ENCODE measurements at places on chromosomes 1 and 21.

GRCh38 chr1:156124557-156125483 is 10.3 kb downstream of the LMNA start:
- DNase-seq = no peak

DNA sequence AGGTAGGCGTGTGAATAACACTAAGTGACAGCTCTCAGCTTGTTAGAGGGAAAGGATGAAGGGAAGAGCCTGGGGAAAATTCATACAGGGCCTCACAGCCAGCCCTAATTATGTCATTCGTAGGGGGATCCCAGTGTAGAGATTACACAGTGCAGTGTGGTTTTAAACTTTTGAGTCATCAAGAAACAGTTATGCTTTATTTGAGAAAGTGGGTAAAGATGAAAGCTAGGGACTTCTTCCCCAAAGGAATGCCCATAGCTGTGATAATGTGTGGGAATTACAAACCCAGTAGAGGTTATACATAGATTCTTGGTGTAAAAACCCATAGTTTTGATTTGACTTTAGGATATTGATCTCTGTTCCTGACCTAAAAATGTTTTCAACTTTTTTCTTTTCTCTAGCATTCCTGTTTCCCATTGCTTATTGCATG is 1.9 kb downstream of the TTF2 start:
- DNase-seq = peak; percentile 23

- peak; percentile 69 for DNase-seq
Measured at GRCh38 chr1:34597877-34598514, 156.9 kb upstream of the GJB5 start.

DNA sequence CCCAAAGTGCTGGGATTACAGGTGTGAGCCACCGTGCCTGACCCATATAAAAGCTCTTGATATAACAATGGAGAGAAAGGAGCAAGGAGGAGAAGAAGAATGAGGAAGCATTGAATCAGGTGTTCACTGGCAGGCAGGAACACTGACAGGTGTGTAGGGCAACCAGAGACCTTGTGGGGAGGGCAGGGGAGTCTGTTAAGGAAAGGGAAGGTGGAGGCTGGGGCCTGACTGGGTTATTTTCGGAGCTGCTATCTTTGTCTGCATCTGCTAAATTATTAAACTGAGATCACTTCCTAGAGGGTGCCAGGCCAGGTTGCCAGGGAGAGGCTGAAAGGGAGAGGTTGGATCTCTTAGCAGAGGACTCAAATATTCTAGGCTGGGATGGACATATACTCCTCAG is 6.8 kb upstream of the TRNP1 start:
- DNase-seq = no peak

GRCh38 chr21:24197132-24197643 is 1410.1 kb downstream of the MRPL39 start:
- DNase-seq = no peak

DNA sequence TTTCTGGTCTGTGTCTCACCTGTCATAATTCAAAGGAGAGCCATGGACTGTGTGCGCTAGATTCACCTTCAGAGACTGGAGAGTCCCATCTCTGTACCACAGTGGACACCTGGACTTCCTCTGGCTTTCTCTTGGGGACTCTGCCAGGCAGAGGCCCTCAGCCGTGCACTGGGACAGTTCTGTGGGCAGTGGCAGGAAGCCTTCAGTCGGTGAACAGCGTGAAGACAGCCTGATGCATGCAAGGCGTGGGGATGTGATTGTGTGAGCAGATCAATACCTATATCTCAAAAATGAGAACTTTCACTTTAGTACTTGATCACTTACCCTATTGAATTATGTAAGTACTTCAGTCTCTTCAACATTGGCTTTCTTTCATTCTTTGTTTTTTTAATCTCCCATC is 245.3 kb downstream of the DISC1 start:
- no peak for DNase-seq

- DNase-seq = no peak
Measured at GRCh38 chr1:20823845-20824244, 36.7 kb upstream of the HP1BP3 start.

GRCh38 chr1:20593756-20594155 is 4.9 kb downstream of the CDA start:
- no peak for DNase-seq

DNA sequence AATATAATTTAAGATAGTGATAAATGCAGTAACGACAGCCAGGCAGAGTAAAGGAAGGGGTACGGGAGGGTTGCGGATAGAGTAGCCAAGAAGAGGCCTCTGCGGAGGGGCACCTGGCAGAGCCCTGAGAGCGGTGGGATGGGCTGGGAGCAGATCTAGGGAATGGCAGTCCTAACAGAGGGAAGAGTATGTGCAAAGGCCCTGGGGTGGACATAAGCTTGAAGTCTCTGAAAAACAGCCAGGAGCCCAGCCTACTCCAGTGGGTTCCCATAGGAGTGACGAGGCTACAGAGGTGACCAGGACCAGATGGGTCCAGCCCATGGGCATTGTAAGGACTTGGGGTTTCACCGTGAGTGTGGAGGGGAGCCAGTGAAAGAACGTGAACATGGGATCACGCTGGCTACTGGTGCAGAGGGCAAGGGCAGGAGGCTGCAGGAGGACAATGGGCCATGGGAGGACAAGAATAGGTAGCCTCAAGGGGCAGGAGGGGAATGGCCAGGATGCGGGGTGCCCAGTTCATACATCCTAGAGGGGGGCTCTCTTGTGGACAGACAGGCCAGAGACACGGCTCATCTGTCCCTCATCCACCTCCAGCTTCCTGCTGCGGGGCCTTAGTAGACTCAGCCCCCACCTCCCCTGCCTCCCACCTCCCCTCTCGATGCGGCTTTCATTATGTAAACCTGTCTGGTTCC is 185.7 kb upstream of the VAMP3 start:
- DNase-seq = no peak

DNA sequence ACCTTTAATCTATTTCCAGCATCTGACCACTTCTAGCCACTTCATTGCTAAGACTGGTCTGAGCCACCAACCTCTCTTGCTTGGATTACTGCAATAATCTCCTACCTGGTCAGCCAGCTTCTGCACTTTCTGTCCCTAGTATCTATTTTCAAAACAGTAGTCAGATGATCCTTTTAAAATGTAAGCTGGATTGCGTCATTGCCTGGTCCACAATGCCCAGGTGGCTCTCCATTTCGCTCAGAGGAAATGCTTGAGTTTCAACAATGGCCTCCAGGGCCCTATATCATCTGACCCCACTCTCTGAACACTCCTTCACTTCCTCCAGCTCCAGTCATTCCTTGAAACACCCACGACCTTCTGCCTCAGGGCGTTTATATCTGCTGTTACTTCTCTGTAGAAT is 2.3 kb downstream of the FYB2 start:
- no peak for DNase-seq

DNA sequence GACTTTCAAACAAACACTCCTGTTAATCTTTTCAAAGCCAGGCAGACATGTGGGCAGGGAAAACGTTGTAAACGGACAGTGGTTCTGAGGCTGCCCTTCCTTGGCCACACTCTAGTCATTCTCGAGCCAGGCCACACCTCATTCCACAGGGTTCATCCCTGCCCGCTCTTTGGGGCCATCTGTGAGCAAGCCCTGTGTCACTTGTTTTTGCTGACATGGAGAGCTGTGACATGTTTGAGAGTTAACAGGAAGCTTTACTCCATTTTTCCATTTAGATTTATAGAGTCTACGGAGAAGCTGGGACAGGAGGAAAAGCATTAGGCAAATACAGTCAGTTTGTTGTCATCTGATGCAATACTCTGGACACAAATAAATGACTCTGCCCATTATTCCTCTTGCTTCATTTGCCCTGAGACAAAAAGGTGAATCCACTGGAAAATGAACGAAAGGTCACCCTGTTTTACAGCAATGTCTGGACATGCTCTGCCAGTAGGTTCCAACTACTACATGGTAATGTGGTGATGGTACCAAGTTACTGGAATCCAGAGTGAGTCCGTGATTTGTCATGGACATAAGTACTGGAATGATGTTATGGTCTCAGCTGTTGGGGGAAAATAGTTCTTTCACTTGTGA is 126.9 kb downstream of the CLIC6 start:
- no peak for DNase-seq

- DNase-seq = no peak
Measured at GRCh38 chr1:228407106-228408040, 738 bp upstream of the TRIM11 start.

GRCh38 chr1:161736335-161736969 is 13.1 kb upstream of the DUSP12 start:
- DNase-seq = no peak

DNA sequence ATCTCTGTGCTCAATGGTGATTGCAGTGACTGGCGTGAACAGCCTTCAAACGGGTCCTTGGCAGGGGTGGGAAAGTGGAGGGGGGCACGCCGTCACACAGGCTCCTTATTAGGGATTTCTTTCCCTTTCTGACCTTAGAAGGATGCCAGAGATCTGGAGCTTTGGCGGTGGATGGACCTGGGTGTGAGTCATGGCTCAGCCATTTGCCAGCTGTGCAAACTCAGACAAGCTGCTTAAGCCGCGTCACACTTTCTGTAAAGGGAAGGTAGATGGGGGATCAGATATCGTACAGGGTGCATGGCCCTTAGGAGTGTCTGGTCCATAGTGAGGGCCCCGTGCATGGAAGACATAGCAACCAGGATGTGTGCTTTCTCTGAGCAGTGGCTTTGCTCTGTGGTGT is 48.3 kb upstream of the C1orf174 start:
- peak; percentile 88 for DNase-seq

- DNase-seq = no peak
Measured at GRCh38 chr1:75502776-75503175, 108.1 kb downstream of the SLC44A5 start.

GRCh38 chr1:119688810-119689209 is 22.9 kb upstream of the PHGDH start:
- DNase-seq = no peak

GRCh38 chr1:43000271-43000670 is 41.6 kb upstream of the SLC2A1 start:
- no peak for DNase-seq

DNA sequence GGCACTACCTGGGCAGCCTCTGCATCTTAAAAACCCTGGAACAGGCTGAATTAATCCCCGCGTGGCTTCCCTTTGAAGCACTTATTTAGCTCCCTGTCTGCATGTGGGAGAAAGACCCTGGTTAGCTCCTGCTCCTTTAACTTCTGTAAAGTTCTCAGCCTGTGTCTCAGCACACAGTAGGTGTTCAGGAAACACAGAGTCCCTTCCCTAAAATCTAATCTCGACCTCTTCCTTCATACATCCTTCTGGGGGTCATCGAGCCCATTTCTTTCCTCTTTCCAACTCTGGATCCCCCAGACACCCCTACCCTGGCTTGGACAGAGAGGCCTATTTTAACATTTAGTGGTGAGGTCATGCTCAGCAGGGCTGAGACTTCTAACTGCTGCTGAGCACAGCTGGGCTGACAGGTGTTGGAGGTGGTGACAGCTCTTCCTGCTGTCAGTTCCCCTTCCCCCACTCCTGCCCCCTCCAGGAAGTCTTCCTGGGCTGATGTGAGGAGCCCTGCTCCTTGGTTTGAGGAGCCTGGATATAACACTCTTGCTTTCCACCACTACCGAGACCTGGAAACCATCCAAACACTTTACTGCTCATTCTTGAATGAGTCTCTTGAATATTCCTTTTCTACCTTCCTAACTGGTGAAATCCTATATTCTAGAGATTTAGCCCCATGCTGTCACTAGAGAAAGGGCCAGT is 5.3 kb downstream of the E2F2 start:
- DNase-seq = peak; percentile 83

GRCh38 chr1:109963864-109964263 is 20.7 kb upstream of the AHCYL1 start:
- no peak for DNase-seq

DNA sequence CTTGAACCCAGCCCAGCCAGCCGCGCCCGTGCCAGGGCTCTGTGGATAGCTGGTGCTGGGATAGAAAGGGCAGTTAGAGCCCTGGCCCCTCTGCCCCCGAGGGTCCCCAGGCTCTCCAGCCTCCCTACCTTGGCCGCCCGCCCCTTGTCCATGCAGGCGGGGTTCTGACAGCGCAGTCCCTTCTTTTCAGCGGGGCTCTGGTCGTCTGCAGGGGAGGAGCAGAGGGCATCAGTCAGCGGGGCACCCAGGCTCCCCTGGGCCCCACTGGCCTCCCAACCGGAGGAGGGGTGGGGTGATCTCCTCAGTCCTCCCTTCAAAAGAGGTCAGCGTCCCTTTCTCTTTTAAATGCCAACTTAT is 4.9 kb upstream of the PLEKHG5 start:
- no peak for DNase-seq

- no peak for DNase-seq
Measured at GRCh38 chr1:39489567-39490239, 1.7 kb upstream of the BMP8A start.

All from SJCRH30 (cell line).